Amygdala (tissue), 56 donors: ENCODE measurements at places on chromosomes 4 and X.

- no peak for DNase-seq
Measured at GRCh38 chr4:13493793-13494192, 9.7 kb upstream of the RAB28 start.

DNA sequence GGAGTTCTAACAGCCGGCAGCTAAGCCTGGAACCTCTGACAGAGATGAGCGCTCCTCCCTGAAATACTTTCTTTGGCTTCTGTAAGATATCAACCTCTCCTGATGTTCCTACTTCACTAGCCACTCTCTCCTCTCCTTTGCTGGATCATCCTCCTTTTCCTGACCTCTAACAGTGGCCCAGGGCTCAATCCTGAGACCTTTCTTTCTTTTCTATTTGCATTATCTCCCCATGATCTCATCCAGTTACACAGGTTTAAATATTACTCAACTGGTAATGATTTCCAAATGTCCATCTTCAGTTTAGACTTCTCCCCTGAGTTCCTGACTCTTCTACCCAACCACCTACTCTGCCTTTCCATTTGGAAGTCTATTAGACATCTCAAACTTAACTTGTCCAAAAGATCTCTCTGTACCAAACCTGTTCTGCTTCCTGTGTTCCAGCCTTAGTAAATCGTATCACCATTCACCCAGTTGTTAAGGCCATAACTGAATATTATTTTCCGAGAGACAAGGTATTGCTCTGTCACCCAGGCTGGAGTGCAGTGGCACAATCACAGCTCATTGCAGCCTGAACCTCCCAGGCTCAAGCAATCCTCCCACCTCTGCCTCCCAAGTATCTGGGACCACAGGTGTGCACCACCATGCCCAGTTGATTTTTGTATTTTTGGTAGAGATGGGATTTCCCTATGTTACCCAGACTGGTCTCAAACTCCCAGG, 41.1 kb downstream of the RFC1 start:
- DNase-seq, result no peak

DNA sequence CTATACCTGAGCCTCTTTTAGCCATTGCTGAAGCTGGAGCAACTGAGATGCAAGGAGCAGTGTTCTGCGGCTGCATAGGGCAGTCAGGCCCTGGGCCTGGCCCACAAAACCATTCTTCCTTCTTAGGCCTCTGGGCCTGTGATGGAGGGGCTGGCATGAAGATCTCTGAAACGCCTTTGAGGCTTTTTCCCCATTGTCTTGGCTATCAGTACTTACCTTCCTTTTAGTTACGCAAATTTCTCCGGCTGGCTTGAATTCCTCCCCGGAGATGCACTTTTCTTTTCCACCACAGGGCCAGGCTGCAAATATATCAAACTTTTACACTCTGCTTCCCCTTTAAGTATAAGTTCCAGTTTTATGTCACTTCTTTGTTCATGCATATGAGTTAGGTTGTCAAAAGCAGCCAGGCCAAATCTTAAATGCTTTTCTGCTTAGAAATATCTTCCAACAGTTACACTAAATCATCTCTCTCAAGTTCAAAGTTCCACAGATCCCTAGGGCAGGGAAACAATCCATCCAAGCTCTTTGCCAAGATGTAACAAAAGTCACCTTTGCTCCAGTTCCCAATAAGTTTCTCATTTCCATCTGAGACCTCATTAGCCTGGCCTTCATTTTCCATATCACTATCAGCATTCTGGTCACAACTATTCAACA, 194.4 kb upstream of the PCDH7 start:
- DNase-seq, result no peak

GRCh38 chr4:2501034-2501594, 32.2 kb downstream of the RNF4 start:
- DNase-seq, result no peak

- no peak for DNase-seq
Measured at GRCh38 chr4:154562697-154563254, at the start of gene FGB. FGB (plus strand) TSS chr4:154563011; CDS start chr4:154563019, 8 bp downstream.
